ENCODE measurements at places on chromosomes 12 and 14.

- DNase-seq = no peak
Observed at GRCh38 chr14:19743256-19743655, at the start of gene OR4Q3. Gene OR4Q3 (plus strand): TSS chr14:19743571.

DNA sequence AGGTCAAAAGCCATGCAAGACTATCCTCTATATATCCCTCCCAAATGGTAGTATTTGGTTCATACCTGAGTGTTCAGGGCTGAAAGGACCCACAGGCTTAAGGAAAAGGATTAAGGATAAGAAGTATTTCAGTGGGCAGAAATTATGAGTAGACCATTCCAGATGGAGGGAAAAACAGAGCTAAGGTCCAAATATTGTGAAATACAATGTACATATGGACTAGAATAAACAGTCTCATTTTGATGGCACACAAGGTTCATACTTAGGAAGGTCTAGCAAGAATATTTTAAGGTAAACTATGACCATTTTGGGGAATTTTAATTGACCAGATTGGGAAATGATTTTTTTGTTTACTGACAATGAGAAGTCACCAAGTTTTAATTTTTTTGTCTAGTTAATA, 124.6 kb downstream of the PRKD1 start:
- DNase-seq = no peak

DNA sequence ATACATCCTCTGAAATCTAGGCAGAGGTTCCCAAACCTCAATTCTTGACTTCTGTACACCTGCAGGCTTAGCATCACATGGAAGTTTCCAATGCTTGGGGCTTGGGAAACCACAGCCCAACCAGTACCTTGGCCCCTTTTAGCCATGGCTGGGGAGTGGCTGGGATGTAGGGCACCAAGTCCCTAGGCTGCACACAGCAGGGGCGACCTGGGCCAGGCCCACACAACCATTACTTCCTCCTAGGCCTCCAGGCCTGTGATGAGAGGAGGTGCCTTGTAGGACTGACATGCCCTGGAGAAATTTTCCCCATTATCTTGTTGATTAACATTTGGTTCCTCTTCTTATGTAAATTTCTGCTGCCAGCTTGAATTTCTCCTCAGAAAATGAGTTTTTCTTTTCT, 1387.4 kb downstream of the FSCB start:
- DNase-seq = no peak

DNA sequence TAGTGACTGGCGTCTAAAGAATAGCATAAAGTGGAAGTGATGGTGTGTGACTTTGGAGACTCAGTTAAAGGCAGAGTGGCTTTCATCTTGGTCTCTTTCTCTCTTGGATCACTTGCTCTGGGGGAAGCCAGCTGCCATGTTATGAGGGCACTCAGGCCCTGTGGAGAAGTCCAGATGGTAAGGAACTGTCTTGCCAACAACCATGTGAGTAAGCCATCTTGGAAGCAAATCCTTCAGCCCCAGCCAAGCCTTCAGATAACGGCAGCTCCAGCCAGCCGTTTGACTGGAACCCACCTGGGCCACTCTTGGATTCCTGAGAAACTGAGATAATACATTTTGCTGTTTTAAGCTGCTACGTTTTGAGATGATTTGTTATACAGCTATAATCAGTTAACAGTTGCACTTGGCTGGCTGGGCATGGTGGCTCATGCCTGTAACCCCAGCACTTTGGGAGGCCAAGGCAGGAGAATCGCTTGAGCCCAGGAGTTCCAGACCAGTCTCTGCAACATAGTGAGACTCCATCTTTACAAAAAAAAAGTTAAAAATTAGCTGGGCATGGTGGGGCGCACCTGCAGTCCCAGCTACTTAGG, 7.7 kb upstream of the LRRC23 start:
- no peak for DNase-seq

DNA sequence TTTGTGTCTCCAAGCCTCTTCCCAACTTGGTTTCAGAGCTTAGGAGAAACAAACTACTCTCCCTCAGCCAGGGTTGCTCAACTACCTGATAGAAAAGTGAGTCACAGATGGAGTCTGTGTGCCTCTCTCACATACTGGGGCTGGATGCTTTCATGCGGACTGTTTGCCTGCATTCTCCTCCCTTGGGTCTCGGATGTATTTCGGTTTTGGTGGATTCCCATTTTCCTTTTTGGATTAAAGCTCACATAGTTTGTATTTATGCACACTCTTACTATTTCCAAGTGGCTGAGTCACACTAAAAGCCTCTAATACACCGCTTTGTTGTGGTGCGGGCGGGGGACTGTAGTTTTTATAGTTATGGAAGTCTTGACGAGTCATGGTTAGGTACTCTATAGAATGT, 505.4 kb downstream of the LRFN5 start:
- DNase-seq = peak; percentile 18

DNA sequence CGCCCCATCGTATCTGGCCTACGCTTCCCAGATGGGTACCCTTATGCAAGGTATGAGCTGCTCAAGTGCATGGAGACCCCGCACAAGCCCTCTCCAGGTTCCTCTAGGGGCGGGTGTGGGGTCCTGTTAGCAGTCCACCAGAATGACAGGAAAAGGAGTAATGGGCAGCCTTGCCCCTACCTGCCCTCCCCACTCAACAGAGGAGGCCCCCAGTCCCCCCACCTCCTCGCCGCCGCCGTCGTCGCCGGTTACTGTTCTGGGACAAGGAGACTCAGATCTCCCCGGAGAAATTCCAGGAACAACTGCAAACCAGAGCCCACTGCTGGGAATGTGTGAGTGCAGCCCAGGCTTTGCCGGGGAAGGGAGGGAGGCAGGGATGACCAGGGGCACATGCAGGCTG, 6.0 kb downstream of the REC8 start:
- no peak for DNase-seq

GRCh38 chr14:55913324-55914025, 204.7 kb upstream of the PELI2 start:
- peak; percentile 49 for DNase-seq

DNA sequence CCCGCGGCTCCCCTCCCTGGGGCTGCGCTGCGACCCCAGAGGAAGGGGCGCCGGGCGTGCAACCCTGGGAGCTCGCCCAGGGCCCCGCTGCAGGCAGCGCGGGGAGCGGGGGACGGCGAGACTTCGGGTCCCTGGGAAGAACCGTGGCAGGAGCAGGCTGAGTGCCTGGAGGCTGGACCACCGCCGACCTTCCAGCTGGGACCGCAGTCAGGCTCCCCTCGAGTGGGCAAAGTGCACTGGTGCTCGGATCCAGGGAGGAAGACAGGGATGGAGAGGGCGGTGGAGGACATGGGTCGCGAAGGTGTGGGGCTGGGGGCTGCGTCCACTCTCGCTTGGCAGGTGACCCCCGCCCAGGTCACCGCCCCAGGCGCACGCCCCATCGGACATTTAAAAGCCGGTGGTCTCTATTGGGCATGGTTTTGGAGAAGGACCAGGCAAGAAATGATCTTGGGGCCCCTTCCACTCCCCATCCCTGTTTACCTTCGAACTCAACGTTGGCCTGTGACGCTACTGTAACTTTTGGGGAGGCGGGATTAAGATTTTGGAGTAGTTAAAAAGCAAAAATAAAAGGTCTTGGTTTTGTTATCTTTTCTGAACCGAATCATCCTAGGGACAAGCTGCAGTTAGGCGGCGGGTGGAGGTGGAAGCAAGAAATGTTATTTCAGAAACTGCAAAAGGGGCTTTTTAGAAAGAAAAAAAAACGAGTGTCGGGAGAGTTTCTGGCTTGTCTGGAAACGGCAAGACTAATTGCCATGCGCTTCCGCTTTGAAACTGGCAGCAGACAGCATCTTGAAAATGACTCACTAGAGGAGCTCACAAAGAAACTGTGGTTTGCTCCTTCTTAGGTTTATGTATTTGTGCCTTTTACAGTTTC, 1.0 kb downstream of the ELK3 start:
- no peak for DNase-seq

DNA sequence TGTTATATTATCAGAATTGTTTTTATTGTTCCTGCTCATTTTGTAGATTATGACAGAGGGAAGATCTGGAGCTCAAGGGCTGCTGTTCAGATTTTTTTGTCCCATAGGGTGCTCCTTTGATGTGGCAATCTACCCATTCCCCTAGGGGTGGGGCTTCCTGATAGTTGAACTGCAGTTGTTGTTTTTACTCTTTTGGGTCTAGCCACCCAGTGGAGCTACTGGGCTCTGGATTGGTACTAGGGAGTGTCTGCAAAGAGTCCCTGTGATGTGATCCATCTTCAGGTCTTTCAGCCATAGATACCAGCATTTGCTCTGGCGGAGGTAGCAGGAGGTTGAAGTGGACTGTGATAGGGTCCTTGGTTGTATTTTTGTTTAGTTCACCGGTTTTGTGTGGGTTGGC, 57.9 kb upstream of the SLCO1B1 start:
- DNase-seq = no peak

DNA sequence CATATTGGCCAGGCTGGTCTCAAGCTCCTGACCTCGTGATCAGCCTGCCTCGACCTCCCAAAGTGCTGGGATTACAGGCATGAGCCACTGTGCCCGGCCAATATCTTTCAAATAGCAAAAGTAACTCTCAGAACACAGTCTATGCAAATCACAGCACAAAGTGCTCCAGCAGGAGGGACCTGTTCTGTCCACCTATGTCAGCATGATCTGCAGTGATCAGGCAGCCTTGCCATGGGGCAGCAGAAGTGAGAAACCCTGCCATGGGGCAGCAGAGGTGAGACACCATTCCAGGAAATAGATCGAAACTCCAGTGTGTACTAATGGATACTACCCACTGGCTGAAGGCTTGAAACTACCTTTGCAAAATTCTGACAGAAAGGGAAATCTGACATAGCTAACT, 78.5 kb upstream of the EIF5 start:
- no peak for DNase-seq

DNA sequence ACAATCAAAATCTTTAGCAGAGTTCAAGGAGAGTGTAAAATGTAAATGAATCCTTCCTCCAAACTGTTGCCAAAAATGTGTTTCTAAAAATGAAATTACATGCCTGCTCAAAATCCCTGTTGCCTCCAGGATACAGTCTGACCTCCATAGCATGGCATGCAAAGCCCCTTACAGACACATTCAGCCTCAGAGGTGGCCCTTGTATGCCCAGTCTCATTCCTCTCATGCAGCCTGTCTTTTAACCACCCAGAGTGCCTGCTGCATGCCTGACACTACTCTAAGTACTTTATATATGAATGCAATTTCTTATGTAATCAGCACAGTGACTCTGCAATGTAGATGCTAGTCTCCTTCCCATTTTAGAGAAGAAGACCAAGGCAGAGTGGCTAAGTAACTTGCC, 24.4 kb upstream of the PTPRQ start:
- no peak for DNase-seq

DNA sequence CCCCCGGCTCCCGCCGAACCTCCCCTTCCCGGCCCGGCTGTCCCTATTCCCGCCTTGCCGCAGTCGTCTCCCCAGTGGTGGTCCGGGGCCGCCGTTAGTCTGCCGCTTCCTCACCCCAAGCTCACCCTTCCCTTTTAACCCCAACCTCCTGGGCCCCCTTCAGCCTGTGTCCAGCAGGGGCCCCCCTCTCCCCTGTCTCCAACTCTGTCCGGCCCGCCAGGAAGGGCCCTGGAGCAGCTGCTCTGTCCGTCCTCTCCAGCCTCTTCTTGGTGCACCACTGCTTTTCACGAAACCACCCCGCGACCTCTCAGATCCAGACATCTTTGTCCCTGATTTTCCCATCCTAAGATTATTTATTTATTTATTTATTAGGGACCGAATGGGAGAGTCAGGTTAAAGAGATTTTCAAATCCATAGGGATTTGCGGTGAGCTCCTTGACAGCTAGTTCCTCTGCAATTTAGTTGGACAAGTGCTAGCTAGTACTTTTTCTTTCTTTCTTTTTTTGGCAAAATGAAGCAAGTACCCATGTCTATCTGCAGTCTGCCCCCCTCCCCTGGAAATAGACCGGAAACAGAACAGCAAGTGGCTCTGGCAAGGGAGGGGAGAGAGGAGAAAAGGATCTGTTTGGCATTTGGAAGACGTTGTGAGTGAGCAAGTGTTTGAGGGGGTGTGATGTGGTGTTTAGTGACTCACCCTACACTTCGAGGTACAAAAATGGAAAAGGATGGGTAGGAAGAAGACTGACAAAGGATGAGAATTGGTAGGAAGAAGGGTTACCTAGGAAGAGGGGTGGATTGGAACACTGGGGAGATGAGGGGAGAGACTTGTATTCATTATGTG, 632 bp downstream of the UBR7 start:
- DNase-seq = no peak

DNA sequence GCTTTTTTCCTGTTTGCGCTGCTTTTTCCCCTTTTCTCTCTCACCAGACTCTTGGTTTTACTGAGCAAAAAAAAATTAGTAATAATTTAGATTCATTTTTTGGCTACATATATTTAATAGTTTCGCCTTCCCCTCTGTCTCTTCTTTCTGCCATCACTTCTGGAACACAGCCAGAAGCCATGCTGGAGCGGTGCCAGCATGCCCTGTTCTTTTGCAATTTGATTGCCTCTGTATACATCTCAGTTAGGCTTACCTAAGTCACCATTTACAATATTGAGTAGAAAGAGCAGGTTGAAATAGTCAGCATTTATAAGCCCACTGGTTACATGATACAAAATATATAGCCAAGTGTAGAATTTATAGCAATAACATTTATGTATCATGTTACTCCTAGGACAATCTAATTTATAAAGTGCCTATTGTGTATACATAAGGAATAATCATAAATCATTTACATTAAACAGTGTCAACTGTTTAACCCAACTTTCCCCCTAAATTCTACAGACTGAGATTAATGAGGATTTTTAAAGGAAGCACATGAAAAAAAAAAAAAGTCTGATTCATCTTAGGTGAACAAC, 413.8 kb upstream of the SOX5 start:
- DNase-seq = no peak

GRCh38 chr12:39919790-39920189, 186.1 kb downstream of the SLC2A13 start:
- DNase-seq = no peak

- DNase-seq = no peak
Observed at GRCh38 chr12:120157678-120158077, 36.8 kb downstream of the GCN1 start.

DNA sequence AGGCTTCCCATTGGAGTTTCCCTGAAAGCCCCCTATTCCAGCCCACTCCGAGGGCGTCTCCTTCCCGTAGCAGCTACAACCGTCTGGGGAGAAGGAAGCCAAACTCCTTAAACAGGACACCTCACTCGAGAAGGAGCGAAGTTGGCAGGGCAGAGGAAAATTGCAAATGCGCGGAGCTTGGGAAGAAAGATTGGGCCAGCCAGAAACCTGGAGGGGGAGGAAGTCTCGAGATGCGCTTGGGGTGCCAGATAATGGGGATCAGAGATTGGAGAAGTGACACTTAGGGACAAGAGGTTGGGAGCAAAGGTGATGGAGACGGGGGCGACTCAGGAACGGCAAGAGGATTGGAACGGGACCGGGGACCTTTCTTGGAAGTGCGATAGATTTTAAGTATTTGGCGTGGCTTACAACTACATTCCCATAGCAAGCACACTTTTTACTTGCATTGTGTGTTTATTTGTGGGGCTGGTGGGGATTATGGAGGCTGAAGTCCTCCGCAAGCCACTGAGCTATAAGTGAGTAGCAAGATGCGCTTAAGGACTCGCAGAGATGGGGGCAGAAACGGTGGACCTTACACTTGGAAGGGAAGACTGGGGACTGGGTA, 926 bp downstream of the HRK start:
- no peak for DNase-seq

- no peak for DNase-seq
Observed at GRCh38 chr12:50734409-50735263, 29.3 kb upstream of the ATF1 start.

- no peak for DNase-seq
Observed at GRCh38 chr14:102594514-102595175, 2.2 kb downstream of the RCOR1 start.

GRCh38 chr12:124963211-124963610, 25.7 kb downstream of the DHX37 start:
- no peak for DNase-seq

GRCh38 chr12:113134071-113134470, 1.5 kb downstream of the RASAL1 start:
- no peak for DNase-seq
